HCT116 (cell line): ENCODE measurements at places on chromosomes 5 and 9. TPM values are rescaled to one million over a fixed set of nuclear protein-coding genes. Genes with fewer than 3 reads are reported as not detected.

ABCA1 gene
- 0.89 TPM for total RNA-seq

PRR16 gene
- total RNA-seq = 0.42 TPM

PPP3R2 gene
- total RNA-seq = not detected

C9 gene
- total RNA-seq = 0.34 TPM

OR1J2 gene
- total RNA-seq = not detected

MTX3 gene
- total RNA-seq = 34.9 TPM

PCDHA9 gene
- not detected for total RNA-seq

BRINP1 gene
- total RNA-seq = not detected

- no peak for DNase-seq
Measured at GRCh38 chr5:52692606-52693005, 95.1 kb upstream of the ITGA1 start.

GRCh38 chr5:113896789-113897188 lies 383.3 kb downstream of the YTHDC2 start:
- DNase-seq = no peak

GRCh38 chr9:120904978-120905301 lies 21.7 kb downstream of the TRAF1 start:
- DNase-seq = no peak

DNA sequence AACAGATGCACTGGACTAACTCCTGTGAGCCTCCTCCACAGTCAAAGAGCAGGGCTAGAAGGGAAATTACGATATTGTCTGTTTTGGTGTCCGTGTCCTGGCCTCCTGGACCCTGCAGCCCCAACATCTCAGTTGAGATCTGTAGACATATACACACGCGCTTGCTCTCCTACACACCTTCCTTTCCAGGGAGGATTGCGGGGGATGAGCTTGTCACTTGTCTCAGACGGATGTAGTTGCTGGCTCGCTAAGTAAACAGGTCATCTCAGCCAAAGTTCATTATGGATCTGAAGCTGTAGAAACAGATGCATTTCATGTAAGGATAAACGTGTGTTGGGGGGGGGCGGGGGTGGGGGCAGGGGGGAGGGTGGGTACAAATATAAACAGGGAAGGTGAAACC lies 549.3 kb downstream of the CCDC171 start:
- DNase-seq = no peak

GRCh38 chr5:73909474-73909873 lies 283.5 kb downstream of the ARHGEF28 start:
- DNase-seq = no peak

DNA sequence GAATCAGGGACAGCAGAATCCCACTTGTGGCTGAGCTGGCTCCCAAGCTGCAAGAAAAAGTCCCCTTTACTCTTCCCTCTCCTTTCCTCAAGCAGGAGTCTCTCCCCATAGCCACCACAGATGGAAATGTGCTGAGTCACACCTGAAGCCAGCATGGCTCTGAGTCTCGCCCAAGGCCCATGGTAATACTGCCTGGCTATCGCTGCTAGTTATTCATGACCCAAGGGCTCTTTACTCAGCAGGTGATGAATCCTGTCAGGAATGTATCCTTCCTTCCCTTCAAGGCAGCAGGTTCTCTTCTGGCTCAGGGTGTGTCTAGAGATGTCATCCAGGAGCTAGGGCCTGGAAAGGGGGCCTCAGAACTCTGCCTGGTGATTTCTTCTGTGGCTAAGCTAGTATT lies 403.3 kb upstream of the PTPRD start:
- no peak for DNase-seq

DNA sequence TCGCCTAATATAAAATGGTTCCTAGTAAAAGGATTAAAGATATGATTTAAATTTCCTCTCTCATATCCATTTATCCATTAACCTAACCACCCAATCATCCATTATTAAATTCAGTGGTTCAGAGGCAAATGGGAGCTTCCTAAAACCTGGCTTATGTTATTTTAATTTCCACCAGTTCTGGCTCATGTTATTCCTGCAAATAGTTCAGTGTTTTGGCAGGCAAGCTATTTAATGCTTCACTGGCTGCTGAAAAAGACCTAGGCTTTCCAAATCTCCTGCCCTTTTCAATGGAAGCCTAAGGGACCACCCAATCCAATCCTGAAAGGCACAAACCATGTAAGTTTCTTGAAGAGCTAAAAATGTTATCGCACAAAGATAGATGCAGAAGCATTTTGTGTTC lies 52.3 kb downstream of the POC5 start:
- DNase-seq = no peak

GRCh38 chr5:170261528-170262043 lies 28.8 kb downstream of the C5orf58 start:
- DNase-seq = no peak

DNA sequence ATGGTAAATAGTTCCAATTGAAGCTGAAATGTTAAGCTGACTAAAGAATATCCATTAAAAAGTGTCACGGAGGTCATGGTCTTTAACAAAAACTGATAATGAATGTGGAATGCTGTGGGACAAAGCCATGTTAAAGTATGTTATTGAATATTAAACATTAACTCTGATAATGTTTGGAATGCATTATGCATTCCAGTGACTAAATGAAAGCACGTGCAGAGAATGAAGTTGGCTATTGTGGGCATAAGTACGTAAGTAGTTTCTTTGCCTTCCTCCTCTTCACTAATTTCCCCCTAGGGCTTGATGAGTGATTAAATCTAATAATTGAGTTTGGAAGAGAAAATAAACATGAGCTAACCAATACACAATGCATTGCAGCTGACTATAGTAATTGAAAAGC lies 640.4 kb upstream of the CDH10 start:
- DNase-seq = no peak

GRCh38 chr9:3736161-3736560 lies 210.4 kb upstream of the RFX3 start:
- DNase-seq = no peak

GRCh38 chr9:80928697-80929096 lies 760.6 kb downstream of the TLE1 start:
- no peak for DNase-seq

- no peak for DNase-seq
Measured at GRCh38 chr5:171158581-171158980, 150.5 kb upstream of the TLX3 start.

- DNase-seq = no peak
Measured at GRCh38 chr5:18243846-18244245, 609.6 kb downstream of the TAF11L14 start.

DNA sequence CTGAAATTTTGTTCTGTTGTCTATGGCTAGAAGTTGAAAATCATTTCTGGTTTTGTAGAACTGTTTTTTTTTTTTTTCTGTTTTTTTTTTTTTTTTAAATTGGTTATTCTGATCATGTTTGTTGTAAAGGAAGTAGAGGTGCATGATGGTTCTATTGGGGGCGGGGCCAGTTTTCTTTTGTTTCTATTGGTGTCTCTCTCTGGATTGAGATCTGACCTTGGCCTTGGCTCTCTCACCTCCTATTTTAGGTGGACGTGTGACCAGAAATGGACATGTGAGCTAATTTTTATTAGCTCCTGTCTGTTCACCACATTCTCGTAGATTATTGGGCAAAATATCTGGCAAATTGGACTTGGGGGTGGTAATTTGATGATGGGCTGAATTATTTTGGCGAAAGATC lies 3.2 kb downstream of the ZNF618 start:
- no peak for DNase-seq

GRCh38 chr9:133125941-133126696 lies 5.1 kb upstream of the RALGDS start:
- no peak for DNase-seq

GRCh38 chr5:36279054-36279698 lies 22.5 kb downstream of the RANBP3L start:
- DNase-seq = no peak

GRCh38 chr5:154162539-154163151 lies 27.9 kb upstream of the GALNT10 start:
- DNase-seq = no peak

DNA sequence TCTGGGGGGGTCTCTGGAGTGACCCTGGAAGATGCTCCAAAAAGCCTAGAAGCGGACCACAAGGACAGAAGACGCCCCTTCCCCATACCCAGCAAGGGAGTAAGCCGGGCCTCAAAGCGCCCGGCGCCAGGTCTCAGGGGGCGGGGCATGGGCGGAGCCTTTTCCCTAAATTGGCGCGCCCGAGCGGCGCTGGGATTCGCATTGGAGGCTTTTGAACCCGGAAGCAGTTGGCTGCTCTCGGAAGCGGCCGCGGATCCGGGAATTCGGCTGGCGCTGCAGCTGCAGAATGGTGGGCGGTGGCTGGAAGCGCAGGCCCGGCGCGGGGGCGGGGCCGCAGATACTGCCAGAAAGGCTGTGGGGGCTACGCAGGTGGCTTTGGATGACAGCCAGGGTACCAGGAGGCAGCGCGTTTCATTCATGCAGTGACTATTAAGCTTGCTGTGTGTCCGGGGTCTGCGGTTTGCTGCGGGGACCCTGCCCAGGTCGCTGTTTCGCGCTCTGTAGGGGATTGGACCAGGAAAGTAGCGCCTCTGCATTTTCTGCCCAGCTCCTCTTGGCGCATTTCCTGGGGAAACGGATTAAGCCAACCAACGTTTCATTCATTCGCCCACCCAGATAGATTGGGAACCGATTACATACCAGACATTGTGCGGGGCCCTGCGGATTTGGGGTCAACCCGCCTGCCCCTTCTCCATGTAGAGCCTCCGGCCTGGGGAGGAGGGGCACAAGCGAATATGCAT lies 83.0 kb upstream of the FREM1 start:
- DNase-seq = no peak

- no peak for DNase-seq
Measured at GRCh38 chr5:3993856-3994473, 398.3 kb downstream of the IRX1 start.

DNA sequence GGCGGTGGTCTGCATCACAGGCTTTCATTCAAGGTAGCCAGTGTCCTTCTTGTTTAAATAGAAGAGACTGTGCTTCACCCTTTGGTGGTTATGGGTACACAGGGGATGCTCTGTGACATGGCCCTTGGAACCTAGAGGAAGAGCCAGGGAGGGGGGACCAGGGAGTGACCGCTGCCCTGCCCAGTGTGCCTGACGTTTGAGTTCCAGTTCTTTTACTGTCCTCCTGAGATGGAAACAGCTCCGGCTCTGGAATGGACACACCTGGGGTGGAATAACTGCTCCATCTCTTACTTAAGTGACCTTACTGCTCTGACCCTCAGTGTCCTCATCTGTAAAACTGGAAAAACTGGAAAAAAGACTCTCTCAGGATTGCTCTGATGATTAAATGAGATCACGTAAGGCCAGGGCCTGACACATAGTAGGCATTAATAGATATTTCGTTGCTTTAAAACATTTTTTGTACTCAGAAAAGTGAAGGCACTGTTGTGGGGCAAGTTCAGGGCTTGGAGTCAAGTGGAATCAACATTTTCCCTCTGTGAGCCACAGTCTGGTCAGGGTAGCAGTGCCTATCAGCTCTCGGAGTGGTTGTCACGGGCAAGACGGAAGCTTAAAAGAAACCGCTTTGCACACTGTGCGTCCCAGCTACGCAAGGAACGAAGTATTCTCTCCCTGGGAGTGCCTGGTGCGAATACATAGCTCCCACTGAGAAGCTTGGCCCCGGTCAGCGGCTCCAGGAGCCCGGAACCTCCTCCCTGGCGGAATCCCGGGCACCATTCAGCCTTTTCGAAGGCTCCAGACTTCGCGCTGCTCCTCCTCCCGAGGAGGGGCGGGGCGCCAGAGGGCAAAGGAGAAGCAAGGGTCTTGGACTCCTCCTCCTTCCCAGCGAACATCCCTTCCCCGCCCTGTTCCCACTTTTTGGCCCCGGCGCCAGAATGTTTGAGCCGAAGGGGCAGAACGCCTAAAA lies 5.8 kb downstream of the POU4F3 start:
- no peak for DNase-seq

DNA sequence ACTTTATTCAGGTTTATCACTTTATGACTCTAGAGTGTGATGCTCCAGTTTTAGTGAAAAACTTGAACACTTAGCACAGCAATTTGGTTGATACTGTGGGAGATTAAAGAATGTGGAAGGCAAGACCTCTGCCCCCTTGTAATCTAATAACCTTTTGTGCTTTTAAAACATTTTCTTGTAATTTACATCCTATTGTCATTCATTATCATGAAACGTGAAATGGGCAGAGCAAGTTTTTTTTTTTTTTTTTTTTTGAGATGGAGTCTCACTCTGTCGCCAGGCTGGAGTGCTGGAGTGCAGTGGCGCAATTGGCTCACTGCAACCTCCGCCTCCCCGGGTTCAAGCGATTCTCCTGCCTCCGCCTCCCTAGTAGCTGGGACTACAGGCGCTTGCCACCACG lies 1.8 kb downstream of the PAIP2 start:
- DNase-seq = no peak

DNA sequence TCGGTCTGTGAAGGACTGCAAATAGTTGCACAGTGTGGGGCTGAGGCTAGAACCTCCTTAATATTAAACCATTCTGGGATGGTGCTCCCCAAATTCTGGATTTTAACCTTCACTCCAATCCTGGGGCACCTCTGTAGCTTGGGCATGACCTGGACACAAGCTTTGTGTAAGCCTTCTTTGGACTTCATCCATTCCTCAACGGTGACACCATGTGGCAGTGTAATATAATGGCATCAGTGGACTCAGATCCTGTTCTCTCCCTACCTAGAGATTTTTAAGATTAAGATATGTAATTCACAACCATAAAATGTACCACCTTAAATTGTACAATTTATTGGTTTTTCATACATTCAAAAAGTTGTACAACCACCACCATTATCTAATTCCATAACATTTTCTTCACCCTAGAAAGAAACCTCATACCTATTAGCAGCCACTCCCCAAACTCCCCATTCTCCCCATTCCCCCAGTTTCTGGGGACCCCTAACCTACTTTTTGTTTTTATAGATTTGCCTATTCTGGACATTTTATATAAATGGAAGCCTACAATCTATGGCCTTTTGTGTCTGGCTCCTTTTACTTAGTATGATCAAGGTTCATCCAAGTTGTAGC lies 4.8 kb upstream of the PLGRKT start:
- DNase-seq = no peak

- DNase-seq = no peak
Measured at GRCh38 chr9:90476058-90476457, 166.6 kb downstream of the DIRAS2 start.

GRCh38 chr5:61311056-61311610 lies 20.9 kb upstream of the ZSWIM6 start:
- no peak for DNase-seq

DNA sequence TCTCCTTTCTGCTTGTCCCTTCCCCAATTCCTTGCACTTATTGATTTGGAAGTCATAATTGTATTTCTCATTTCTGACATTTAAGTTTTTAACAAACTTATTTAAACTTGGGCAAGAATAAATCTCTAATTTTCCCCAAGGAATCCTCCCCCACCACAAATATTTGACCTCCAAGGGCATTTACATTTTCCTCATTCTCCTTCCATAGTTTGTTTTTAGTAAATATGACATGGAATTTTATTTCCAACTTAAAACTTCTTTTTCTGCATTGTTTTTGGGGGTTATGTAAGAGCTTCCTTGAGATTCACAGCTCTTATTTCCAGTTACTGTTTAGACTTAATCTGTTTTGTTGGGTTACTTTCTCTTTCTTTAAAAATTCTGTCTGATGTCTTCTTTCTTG lies 64.9 kb downstream of the ZNF618 start:
- no peak for DNase-seq

DNA sequence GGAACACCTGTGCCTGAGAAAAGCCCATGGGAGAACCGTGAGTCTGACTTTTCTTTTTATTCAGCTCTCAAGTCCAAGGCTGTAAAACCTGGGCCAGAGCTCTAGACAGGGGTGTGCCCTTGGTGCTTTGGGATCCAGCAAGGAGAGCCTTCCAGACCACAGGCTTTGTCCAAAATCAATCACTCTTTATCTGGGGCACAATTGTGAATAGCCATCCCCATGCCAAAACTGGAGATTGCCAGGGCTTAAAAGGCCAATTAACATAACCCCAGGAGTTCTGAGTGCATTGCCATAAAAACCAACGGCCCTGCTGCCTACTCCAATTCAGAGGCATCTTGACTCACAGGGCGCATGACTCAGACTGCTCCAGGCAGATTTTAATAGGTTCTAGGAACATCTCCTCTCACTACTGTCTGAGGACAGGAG lies 391.8 kb downstream of the ARHGEF28 start:
- peak; percentile 73 for DNase-seq
